ENCODE measurements at places on chromosomes 3 and 15.

- DNase-seq = peak; percentile 55
Observed at GRCh38 chr3:147421184-147421912, 12.2 kb downstream of the ZIC1 start.

DNA sequence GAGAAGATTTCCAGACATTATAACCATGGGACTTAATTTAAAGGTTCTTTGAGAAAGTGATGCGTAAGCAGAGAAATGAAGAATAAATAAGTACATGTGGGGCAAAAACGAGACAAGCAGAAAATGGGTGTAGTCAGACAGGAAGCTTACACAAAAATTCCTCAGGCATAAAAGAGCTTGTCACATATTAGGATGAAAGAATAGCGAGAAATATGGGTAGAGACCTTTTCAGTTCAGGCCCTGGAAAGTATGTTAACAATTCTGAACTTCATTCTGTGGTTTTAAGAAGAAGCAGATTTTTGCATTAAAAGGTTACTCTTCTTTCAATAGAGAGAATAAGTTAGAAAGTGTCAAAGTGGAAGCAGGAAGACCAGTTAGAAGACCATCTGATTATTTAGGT is 352.4 kb downstream of the ROBO1 start:
- no peak for DNase-seq

DNA sequence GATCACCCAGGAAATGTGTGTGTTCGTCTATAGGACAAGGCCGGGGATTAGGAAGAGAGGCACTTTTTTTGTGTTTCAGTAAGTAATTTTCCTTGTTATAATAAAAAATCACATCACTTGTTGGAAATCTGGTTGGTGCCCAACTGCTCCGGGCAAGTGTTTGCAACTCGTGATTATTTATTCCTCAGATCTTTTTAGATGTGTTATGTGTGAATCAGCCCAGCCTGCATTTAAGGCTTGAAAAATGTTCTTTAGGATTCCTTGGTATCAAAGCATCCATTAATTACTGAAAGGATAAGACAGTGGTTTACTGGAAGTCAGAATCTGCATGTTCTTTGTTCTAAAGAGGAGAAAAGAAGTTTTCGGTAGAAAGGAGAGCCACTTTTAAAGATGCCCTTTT is 345.6 kb downstream of the FEZF2 start:
- no peak for DNase-seq

- no peak for DNase-seq
Observed at GRCh38 chr3:76367281-76367680, 581.9 kb upstream of the ZNF717 start.

DNA sequence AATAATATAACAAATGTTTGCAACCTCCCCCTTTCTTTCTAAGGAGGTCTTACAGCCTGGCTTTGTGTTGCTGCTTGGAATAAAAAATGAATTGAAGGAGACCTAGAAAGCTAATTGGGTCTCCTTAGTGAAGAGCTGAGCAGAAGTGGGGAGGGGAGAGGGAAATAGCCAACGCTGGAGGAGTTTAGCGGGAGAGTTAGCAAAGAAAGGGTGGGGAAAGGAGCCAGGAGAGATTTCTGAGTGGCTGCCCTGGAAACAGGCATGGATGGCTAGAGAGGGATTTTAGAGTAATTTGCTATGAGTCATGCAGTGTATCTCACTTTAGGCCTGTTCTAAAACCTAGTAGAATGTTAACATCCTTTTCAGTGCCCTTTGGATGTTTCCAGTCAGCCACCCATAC is 45.2 kb upstream of the PFN2 start:
- no peak for DNase-seq

DNA sequence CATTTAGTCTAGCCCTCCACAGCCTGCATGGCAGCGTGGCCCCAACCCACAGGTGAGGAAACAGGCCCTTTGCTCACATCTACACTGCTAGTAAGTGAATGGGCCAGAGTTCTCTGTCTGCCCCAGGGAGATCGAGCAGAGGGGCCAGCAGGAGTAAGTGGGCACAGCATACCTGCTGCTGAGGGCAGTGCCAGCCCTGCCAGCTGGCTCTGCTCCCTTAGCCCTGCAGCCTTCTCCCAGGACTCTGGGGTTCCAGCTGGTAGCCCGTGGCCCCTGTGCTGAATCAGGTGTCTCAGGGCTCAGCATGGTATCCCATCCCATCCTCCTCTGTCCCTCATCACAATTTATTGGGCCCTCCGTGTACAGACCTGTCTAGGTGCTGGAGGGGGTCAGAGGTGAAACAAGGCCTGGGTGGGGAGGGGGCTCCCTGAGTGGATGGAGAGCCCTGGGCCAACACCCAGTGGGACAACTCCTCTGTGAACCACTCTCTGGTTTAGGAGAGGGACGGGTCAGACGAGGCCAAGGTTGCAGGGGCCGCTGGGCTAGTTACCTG is 101.8 kb downstream of the DNAJB8 start:
- no peak for DNase-seq

- no peak for DNase-seq
Observed at GRCh38 chr3:152348436-152349177, 79.9 kb downstream of the MBNL1 start.

- DNase-seq = no peak
Observed at GRCh38 chr3:128788268-128788869, 62.4 kb downstream of the RAB7A start.

DNA sequence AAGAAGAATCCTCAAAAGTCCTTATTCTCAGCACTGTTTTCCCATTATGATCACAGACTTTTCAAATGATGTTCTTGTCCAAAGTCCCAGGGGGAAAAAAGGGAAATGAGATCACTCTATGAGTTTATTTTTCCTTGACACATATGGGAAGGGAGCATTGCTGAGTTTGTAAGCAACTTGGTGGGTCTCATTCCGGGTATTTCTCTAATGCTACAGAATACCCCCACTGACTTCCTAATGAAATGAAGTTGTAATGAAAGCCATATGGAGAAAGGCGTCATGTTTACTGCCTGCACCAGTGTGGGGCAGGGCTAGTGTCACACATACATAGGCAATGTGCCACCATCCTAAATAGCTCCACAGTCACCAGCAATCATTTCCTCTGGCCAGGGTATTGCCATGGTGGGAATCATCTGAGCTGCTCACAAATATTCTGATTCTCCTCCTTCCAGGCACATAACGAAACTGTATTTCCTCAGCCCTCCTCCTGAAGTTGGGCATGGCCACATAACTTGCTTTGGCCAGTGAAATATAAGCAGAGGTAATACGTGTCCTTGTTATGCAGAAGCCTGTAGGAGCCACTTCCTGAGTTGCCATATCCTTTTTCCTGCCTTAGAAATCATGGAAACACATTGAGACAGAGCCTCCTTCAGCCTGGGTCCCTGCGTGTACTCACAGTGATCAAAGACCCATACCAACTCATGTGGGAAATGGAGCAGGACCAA is 41.0 kb upstream of the C15orf61 start:
- no peak for DNase-seq

DNA sequence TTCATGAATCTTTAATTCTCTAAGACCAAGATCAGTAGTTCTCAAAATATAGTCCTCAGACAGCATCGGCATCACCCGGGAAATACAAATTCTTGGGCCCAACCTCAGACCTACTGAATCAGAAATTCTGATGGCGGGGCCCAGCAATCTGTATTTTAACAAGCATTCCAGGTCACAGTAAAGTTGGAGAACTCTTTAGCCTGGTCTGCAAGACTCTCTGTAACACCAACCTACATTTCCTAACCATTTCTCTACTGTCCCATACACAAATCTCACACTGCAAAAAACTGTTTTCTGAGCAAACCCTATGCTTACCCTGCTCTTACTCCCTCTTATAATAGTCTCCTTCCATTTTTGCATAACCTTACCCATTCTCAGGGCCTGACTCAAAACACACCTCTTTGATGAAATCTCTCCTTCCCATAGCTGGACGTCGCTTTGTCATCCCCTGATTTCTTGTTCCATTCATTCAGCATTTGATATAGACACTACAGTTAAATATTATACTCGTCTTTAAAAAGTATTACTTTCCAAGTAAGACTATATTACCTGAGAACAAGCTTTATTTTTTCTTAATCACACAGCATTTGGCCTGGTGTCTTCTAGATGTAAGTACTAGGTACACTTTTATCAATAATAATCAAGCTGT is 83.3 kb upstream of the MYO5C start:
- DNase-seq = no peak

GRCh38 chr3:160159806-160160205 is 65.4 kb upstream of the C3orf80 start:
- DNase-seq = no peak

DNA sequence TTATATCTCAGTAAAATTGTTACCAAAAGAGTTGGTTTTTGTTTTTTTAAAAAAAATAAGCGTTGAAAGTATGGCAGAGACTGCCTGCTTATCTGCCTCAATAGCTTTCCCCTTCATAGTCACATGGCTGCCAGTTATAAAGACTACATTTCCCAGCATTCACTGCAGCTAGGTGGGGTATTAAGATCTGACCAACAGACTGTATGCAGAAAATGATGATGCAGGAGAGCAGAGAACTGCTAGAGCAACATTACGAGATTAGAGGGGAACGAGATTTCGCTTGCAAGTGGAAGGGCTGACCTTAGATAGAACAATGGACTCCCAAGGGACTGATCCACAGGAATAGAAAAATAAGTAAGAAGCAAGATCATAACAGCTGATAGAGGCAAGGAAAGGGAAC is 14.3 kb downstream of the RHOA start:
- no peak for DNase-seq

Data from nephron progenitor cell (in vitro differentiated cells).